T-helper 22 cell (primary cell): ENCODE measurements at places on chromosomes 16 and 17.

- DNase-seq, result no peak
Measured at GRCh38 chr16:56866955-56867830, 2.2 kb downstream of the SLC12A3 start.

DNA sequence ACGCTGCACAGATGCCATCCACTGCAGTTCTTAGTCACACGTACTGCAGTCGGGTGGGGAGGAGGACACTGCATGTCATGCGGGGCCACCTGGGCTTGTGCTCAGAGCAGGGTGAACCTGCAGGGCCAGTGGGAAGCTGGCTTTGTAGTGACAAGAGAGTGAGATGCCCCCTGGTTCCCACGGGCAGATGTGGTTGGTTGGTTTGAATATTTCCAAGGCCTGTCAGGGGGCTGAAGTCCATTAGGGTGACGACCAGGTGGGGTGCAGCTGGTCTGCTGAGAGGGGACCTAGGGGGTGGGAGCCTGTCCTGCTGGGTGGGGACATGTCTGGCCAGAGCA is 14.3 kb downstream of the ZNF213 start:
- no peak for DNase-seq

DNA sequence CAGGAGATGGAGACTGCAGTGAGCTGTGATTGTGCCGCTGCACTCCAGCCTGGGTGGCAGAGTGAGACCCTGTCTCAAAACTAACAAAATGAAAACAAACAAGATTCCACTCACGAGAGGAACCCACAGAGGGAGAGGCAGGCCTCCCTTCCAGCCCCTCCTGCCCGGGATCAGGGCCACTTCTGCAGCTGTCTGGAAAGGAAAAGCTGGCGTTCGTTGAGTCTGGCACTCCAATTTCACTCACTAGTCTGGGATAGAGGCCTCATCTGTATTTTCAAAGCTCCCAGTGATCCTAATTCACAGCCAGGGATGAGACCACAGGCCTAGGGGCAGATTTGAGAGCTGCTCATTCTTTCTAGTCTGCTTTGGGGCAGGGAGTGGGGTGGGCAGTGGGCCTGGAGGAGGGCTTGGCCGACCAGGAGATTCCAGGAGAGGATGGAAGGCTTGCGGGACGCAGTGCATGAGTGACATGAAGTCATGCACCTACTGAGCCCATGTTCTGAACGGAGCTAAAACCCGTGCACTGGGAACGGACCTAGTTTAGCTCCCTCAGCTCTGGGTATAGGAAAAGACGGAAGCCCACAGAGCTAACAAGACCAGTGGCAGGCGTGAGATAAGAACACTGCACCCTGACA is 54.0 kb downstream of the COTL1 start:
- no peak for DNase-seq

GRCh38 chr17:72962106-72962505 is 130.4 kb downstream of the SLC39A11 start:
- DNase-seq, result no peak
